ENCODE measurements at places on chromosomes 7 and 10. TPM values are rescaled to one million over a fixed set of nuclear protein-coding genes. Genes with fewer than 3 reads are reported as not detected.

- DNase-seq: no peak
- no peaks in the 10 kb centered on the region for H3K4me1 ChIP-seq
- no peaks in the 10 kb centered on the region for H3K36me3 ChIP-seq
- no peaks in the 10 kb centered on the region for H3K27me3 ChIP-seq
- H3K27ac ChIP-seq: no peak overlapping the region
Observed at GRCh38 chr10:3729397-3729976, 55.5 kb downstream of the KLF6 start.

DNA sequence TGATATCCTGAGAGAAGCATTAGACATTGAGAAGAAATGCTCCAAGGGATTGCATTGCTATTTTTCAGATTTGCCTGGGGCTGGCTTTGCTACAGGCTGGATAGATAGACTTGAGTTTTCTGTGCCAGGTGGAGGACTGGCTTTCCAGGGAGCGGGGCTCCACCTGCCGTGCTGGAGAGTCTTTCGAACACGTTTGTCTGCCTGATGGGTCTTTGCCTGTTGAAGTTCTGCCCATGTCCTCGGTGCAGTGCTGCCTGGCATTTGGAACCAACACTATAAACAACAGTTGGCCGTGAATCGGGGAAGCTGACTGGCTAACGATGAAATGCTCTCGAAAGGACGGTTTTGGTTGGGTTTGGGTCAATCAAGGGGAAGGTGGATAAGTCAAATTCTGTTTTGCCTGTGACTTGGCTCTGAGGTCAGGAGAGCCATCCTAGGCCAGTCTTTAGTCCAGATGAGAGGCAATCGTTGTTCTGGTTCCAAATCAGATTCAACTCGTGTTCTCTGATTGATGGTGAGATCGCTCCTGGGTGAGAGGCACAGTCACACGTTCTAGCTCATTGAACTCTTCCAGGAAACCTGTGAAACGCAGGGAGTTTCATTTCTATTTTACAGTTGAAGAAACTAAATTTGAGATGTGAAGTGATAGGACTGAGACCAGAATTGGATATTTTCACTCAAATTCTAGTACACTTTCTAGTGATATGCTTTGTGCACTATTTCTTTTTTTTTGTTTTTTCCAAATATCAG is 599.0 kb downstream of the TYW1 start:
- no peaks in the 10 kb centered on the region for H3K36me3 ChIP-seq
- H3K27ac ChIP-seq: no peak overlapping the region
- no peak overlapping the region for H3K4me3 ChIP-seq
- no peak for DNase-seq
- H3K4me1 ChIP-seq: no peaks in the 10 kb centered on the region

GRCh38 chr10:126097558-126098225 is 201.3 kb downstream of the FANK1 start:
- H3K27me3 ChIP-seq: no peaks in the 10 kb centered on the region
- H3K27ac ChIP-seq: no peak overlapping the region
- no peaks in the 10 kb centered on the region for H3K4me1 ChIP-seq
- H3K4me3 ChIP-seq: no peak overlapping the region
- no peaks in the 10 kb centered on the region for H3K36me3 ChIP-seq
- no peak for DNase-seq

DNA sequence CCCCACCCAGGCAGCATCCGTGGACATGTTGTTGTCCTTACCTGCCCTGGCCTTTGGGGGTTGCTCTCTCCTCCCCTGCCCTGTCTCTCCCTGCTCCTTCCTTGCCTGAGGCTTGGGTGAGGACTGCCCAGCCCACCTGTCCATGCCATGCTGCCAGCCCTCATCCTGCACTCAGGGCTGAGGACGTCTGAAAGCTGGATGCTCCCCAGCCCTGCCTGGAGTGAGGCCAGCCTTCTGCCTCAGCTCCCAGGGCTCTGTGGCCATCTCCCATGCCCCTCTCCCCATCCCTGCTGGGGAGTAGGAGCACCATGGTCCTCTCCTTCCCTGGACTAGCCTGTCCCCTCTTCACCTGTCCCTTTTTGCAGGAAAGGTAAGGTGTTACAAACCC is 68.4 kb downstream of the RAMP3 start:
- peaks cover 17% of the 10 kb centered on the region for H3K27me3 ChIP-seq
- no peaks in the 10 kb centered on the region for H3K36me3 ChIP-seq
- H3K4me1 ChIP-seq: no peaks in the 10 kb centered on the region
- H3K27ac ChIP-seq: no peak overlapping the region
- DNase-seq: no peak

- DNase-seq: no peak
- no peaks in the 10 kb centered on the region for H3K4me1 ChIP-seq
- no peak overlapping the region for H3K27ac ChIP-seq
- no peaks in the 10 kb centered on the region for H3K27me3 ChIP-seq
Observed at GRCh38 chr7:31466036-31466435, 47.9 kb upstream of the ITPRID1 start.

- peaks cover 4% of the 10 kb centered on the region for H3K4me1 ChIP-seq
- H3K36me3 ChIP-seq: no peaks in the 10 kb centered on the region
- peak overlapping the region; percentile 65 for H3K27ac ChIP-seq
Observed at GRCh38 chr10:22086730-22087401, 83.3 kb upstream of the DNAJC1 start.

Gene GNAT3
- total RNA-seq: not detected

Gene ADAM22
- 8.4 TPM for total RNA-seq

Measured in prostate gland (tissue), 2 donors.